ENCODE measurements at places on chromosomes 13 and 19. TPM values are rescaled to one million over a fixed set of nuclear protein-coding genes. Genes with fewer than 3 reads are reported as not detected.

Gene FOXA3
- polyA plus RNA-seq: not detected

Gene ZNF433
- polyA plus RNA-seq: 0.46 TPM

Gene CEACAM8
- polyA plus RNA-seq: not detected

Gene ZSCAN1
- polyA plus RNA-seq: not detected

Gene SGCG
- not detected for polyA plus RNA-seq

Gene ZNF823
- polyA plus RNA-seq: 2.4 TPM

Gene VSTM2B
- polyA plus RNA-seq: not detected
